Right renal pelvis (tissue), 4 donors: ENCODE measurements at places on chromosomes 5 and 9. TPM values are rescaled to one million over a fixed set of nuclear protein-coding genes. Genes with fewer than 3 reads are reported as not detected.

The SPATA31D4 gene
- polyA plus RNA-seq, result not detected

DNA sequence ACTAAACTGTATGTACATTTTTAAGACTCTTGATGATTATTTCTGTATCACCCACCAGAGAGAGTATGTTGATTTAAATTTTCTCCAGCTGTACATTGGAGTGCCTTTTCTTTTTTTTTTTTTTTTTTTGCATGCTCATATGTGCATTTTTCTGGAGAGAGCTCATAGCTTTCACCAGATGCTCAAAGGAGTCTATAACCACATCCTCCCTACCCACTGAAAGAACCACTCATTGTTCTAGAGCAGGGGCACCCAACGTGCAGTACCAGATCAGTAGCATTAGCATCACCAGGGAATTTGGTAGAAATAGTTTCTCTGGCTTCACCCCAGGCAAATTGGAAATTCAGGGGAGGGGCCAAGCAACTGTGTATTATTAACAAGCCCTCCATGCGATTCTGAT, 53.9 kb upstream of the TMEM171 start:
- no peak for DNase-seq

- DNase-seq, result no peak
These were observed 57.3 kb downstream of the TRIP13 start for GRCh38 chr5:949815-950560.

- no peak for DNase-seq
These were observed 13.2 kb downstream of the SPINK1 start for GRCh38 chr5:147818290-147818689.

DNA sequence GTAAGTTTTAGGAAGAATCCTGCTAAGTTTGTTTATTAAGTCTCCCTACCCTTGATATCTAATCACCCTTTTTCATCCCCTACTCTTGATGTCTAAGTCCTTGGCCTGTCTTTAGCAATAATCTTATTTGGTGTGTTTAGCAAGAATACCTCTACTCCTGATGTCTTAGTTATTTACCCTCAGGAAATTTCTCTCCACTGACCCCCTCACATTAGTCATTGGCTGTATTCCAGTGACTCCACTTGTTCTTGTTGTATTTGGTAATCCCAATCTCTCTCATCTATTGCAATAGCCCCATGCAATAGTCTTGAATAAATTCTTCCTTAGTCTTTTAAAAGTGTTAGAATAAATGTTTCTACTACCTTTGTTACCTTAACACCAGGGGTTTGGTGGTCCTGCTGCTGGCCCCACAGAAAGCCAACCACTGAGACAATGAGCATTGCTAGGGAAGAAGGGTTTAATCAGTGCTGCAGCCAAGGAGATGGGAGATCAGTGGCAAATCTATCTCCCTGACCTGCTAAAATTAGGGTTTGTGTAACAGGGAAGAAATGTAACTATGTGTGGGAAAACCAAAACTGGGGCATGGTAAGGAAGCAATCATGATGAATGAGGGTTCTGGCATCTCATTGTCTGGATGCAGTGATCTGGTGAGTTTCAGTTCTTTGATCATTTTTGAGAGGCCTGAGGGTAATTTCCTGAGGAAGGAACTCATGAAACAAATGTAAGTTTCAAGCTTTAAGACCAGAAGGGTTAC, 236.4 kb upstream of the DAB2 start:
- no peak for DNase-seq

GRCh38 chr9:98084396-98084795, 27.9 kb downstream of the NANS start:
- no peak for DNase-seq

DNA sequence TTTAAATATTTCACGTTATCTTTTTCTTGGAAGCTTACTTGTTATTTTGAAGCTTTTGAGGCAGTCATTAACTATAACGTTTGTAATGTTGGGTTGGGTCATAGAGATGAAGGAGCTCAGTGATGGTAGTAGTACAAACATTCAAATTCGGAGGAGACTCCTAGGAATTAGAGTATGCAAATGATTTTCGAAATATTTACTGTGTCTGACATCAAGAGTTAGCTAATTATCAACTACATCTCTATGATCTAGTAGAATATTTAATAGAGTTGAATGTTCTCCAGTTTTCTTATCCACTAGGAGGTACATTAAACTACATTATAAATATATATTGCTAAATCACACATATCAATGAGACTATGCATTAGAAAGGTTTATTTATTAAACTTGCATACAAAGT, 28.8 kb upstream of the C5orf24 start:
- no peak for DNase-seq

DNA sequence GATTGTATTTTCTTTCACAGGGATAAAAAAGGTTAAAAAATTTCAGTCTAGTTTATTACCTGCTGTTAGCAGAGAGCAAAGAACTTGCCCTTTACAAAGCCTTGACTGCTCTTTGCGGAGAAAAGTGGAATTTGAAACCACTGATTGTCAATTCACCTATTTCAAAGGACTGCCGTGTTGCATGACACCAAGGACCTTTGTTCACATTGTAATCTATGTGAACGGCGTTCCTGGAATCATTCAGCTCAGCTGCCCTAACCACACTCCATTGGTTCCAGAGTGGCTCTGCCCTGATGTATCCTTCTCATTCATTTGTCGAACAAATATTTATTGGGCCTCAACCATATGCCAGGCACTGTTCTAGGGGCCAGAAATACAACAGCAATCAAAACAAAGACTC, 377.5 kb upstream of the RFX3 start:
- DNase-seq, result no peak
